Right renal cortex interstitium (tissue), 3 donors: ENCODE measurements at places on chromosomes 6 and 20. TPM values are rescaled to one million over a fixed set of nuclear protein-coding genes. Genes with fewer than 3 reads are reported as not detected.

The RPS18 gene
- 3,550 TPM for polyA plus RNA-seq

- DNase-seq, result no peak
Observed at GRCh38 chr6:34489207-34489805, 23.4 kb downstream of the PACSIN1 start.

GRCh38 chr6:163427498-163428254 is 13.2 kb downstream of the QKI start:
- no peak for DNase-seq

The PCK1 gene
- polyA plus RNA-seq, result 15.0 TPM

The MAS1 gene
- polyA plus RNA-seq, result 0.01 TPM

- peak; percentile 23 for DNase-seq
Observed at GRCh38 chr6:148144917-148145521, 197.6 kb upstream of the SASH1 start.

DNA sequence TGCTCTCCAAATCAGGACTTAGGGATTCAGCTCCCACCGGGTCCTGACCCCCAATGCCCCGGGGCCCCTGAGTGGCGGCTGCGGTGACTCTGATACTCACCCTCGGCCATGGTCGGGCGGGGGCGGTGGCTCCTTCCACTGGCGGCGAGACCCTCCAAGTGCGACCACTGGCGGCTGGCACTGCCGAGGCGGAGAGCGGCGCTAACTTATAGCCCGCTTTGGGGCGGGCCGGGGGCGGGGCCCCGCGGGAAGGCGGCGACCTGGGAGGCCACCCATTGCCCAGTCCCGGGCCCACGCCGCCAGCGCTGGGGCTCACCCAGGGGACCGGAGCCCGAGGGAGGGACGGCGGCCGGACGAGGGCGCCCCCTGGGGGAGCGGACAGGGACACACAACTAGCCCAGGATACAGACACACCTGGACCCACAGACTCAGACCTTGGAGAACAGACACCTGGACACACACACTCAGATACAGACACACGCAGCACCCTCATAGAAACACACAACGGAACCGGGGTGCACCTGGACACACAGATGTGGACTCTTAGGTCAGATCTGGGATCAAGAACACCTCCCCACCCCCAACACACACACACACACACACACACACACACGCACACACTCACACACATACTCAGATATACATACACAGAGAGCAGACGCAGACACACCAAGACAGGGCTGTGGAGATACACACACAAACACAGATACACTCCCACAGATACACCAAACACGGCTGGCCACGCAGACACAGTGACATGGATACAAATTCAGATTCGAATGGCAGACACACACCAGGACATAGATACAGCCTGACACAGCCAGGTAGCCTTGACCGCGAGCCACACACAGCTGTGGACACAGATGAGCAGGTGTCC is at the start of gene TGM2:
Gene TGM2 (minus strand): TSS at position 182 of the 877 bp plus-strand sequence. CDS start 72 bp downstream, at position 110.
- DNase-seq, result no peak

GRCh38 chr20:43682446-43682845 is 15.5 kb downstream of the MYBL2 start:
- DNase-seq, result no peak

DNA sequence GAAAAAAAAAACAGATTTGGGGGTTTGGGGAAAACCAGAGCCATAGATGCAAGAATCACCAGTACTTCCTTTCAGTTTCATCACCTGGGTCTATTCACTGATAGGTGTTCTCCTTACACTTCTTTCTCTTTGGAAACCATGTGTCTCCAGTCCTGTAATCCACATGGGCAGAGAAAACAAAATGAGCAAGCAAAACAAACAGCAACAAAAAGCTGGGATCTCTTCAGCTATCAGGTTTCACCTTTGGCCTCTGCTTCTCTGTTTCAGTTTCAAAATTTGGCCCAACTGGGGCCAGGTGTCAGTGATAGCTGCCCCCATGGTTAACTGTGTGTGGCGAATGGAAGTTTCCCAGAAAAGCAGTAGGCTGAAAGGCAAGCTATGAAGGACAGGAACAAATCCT is 220.0 kb upstream of the THBS2 start:
- DNase-seq, result no peak

DNA sequence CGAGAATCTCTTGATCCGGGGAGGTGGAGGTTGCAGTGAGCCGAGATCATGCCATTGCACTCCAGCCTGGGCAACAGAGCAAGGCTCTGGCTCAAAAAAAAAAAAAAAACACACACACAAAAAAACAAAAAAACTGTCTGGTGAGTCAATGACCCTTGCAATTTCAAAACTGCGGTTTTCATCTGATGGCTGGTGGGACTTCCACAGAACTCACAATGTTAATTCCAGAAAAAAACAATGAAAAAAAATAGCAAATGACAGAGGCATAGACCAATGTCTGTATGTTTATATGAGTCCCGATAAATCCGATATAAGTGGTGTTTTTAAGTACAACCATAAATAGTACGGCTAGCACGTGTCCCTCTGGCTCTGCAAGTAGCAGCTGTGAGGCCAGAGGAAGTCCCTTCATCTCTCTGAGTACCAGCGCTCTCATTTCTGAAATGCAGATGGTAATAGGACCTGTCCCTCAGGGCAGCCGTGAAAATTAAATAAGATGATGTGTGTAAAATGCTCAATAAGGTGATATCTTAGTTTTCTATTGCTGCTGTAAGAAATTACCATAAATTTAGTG is 21.9 kb upstream of the PTPN1 start:
- DNase-seq, result no peak

GRCh38 chr20:58233393-58233792 is 4.9 kb upstream of the ANKRD60 start:
- no peak for DNase-seq

GRCh38 chr6:127216810-127217789 is 49.6 kb upstream of the RNF146 start:
- DNase-seq, result no peak

The CYP39A1 gene
- 9.3 TPM for polyA plus RNA-seq

The WFDC2 gene
- 141 TPM for polyA plus RNA-seq

The SCUBE3 gene
- polyA plus RNA-seq, result 43.1 TPM

GRCh38 chr6:138975815-138976214 is 12.2 kb downstream of the REPS1 start:
- no peak for DNase-seq

The LZTS3 gene
- 13.0 TPM for polyA plus RNA-seq

DNA sequence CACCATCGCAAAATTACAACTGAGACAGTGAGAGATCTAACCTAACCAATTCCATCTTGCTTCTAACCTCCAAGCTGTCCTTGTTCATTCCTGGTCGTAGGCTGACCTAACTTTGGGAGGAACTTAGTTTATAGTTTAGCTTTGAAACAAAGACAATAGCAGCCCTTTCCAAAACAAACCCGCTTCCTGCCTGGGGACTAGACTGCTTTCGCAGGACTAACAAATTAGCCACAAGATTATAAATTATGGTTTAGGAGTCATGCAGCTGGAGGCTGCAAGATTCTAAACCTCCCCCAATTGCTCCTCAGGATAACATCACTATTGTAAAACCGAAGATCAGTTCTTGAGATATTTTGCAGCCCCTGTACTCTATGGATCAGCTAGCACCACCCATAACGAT is 63.2 kb downstream of the TRIM27 start:
- no peak for DNase-seq

The MUC21 gene
- polyA plus RNA-seq, result not detected

The ENPP1 gene
- polyA plus RNA-seq, result 17.8 TPM

- no peak for DNase-seq
Observed at GRCh38 chr20:62114894-62115293, 7.4 kb upstream of the LSM14B start.

GRCh38 chr6:162237331-162237730 is 490.2 kb downstream of the PRKN start:
- DNase-seq, result no peak

The CYP21A2 gene
- polyA plus RNA-seq, result 0.58 TPM

The TFAP2C gene
- 0.81 TPM for polyA plus RNA-seq

The FOXF2 gene
- polyA plus RNA-seq, result 0.08 TPM

GRCh38 chr6:100613656-100614055 is 148.9 kb upstream of the SIM1 start:
- no peak for DNase-seq

The CRIP3 gene
- 2.8 TPM for polyA plus RNA-seq
